ENCODE measurements at places on chromosomes 2 and 18. TPM values are rescaled to one million over a fixed set of nuclear protein-coding genes. Genes with fewer than 3 reads are reported as not detected.

BMP10 gene
- total RNA-seq: not detected

TTL gene
- 10.1 TPM for total RNA-seq

RGPD5 gene
- total RNA-seq: 18.6 TPM

DSG4 gene
- not detected for total RNA-seq

TTN gene
- total RNA-seq: 1.7 TPM

CAPN13 gene
- total RNA-seq: not detected

CREG2 gene
- total RNA-seq: 0.39 TPM

CHRNG gene
- not detected for total RNA-seq

RMC1 gene
- 20.3 TPM for total RNA-seq

IL36G gene
- not detected for total RNA-seq

LRRC30 gene
- not detected for total RNA-seq

CRYBA2 gene
- not detected for total RNA-seq

FEV gene
- not detected for total RNA-seq

ABCG5 gene
- not detected for total RNA-seq

SPOPL gene
- 9.5 TPM for total RNA-seq

TPO gene
- not detected for total RNA-seq

DTNB gene
- 5.3 TPM for total RNA-seq

DSG3 gene
- not detected for total RNA-seq

DTNA gene
- 1.9 TPM for total RNA-seq

BUB1 gene
- 11.0 TPM for total RNA-seq

NLRC4 gene
- total RNA-seq: not detected

PHLPP1 gene
- 4.4 TPM for total RNA-seq

TFCP2L1 gene
- not detected for total RNA-seq

SPR gene
- 45.8 TPM for total RNA-seq

MC2R gene
- total RNA-seq: not detected

FECH gene
- 34.9 TPM for total RNA-seq

FLACC1 gene
- total RNA-seq: 0.13 TPM

CNRIP1 gene
- 44.9 TPM for total RNA-seq

STAT4 gene
- 0.51 TPM for total RNA-seq

LYPD1 gene
- 0.13 TPM for total RNA-seq

KRTCAP3 gene
- 0.38 TPM for total RNA-seq

MFF gene
- total RNA-seq: 35.4 TPM

ANKRD30BL gene
- total RNA-seq: not detected

CCDC68 gene
- total RNA-seq: 0.26 TPM

DLGAP1 gene
- under 0.01 TPM for total RNA-seq

HDAC4 gene
- total RNA-seq: 10.4 TPM

RGPD3 gene
- 0.13 TPM for total RNA-seq

CAPN14 gene
- under 0.01 TPM for total RNA-seq

GCA gene
- total RNA-seq: 4.5 TPM

CD8B gene
- total RNA-seq: not detected

RNF152 gene
- 83.6 TPM for total RNA-seq

OSR1 gene
- 0.39 TPM for total RNA-seq

KLHL41 gene
- total RNA-seq: 0.13 TPM

DUSP2 gene
- total RNA-seq: 0.76 TPM

IL1RN gene
- not detected for total RNA-seq

CRACDL gene
- 3.0 TPM for total RNA-seq

TM4SF20 gene
- total RNA-seq: not detected

LOXHD1 gene
- under 0.01 TPM for total RNA-seq

GCKR gene
- 0.13 TPM for total RNA-seq

LIMS3 gene
- 7.8 TPM for total RNA-seq

COL4A3 gene
- not detected for total RNA-seq

FAM210A gene
- 15.0 TPM for total RNA-seq

MGAT5 gene
- total RNA-seq: 83.6 TPM

LCLAT1 gene
- 12.8 TPM for total RNA-seq

FAM110C gene
- total RNA-seq: 0.39 TPM

GPATCH11 gene
- 4.9 TPM for total RNA-seq
